ENCODE measurements at places on chromosomes 3 and 15.
A peak's percentile ranks its signal among the peaks of the same experiment; 100 is the strongest.

- peak; percentile 12 for DNase-seq
- no peak overlapping the region for H3K4me3 ChIP-seq
- no peak overlapping the region for H3K27ac ChIP-seq
Measured at GRCh38 chr15:46177219-46177618, 542.4 kb downstream of the SQOR start.

DNA sequence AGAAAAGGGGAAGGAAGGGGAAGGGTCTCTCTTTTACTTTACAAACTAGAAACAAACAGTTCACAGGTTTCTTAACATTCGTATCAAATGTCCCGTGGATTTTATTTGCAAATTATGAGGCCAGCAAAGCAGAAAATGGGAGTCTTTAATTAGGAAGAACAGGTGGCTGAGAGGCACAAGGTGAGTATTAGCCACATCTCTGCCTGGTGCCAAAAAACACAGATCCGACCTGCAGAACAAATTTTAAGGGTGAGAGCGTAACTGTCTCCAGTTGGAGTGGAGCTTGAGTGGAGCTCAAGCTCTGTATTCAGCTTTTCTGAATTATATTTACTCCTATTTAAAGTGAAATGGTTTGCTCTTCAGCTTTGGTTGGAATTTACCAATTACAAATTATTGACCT is 1004.9 kb downstream of the FHIT start:
- H3K27me3 ChIP-seq, result no peaks in the 10 kb centered on the region
- DNase-seq, result no peak
- H3K36me3 ChIP-seq, result no peaks in the 10 kb centered on the region

DNA sequence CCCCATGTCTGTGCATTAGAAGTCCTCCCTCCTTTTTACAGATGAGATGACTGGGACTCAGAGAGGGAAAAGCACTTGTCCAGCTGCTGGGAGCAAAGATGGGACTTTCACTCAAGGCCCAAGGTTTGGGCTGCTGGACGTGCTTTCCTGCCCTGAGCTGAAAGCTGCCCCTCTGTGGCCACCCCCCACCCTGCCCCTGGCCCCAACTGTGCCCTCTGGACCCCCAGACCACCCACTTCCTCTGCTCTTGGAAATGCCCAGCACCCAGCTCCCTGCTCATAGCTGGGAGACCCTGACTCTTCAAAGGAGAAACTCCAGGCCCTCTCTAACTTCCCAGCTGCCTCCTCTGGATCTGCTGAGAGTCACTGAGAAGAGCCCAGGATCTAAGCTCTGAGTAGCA is 20.7 kb downstream of the GRIP2 start:
- no peaks in the 10 kb centered on the region for H3K4me1 ChIP-seq
- no peaks in the 10 kb centered on the region for H3K36me3 ChIP-seq
- no peaks in the 10 kb centered on the region for H3K27me3 ChIP-seq

DNA sequence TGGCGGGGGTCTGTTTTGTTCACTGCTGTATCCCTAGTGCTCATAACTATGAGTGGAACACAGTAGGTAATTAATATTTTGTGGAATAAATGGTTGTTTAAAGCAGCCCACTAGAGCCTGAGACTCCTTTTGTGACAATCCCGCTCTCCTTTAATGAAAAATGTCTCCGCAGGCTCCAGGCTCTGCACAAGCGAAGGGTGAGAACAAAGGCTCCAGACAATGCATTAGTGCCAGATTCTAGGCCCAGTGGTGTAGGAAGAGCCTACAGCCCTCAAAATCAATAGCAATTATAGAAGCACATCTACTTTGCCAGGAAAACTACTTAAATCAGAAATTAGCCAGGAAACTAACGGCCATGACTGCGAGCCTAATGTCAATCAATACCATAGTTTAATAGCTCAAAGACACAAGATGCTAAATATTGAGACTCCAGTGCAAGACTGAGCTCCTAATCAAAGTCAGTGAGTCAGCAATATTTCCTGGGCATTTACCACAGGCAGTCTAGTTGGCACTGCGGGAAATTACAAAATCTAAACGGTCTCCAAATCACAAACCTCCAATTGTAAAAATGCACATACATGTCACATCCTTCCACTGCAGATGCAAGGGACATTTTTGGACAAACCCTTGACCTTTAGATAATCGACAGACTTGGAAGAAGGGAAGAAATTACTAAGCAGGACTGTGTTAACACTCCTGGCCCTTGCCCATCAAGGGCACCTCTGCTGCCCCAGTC is 2.3 kb downstream of the ANXA2 start:
- H3K4me1 ChIP-seq, result peaks cover 22% of the 10 kb centered on the region
- no peak overlapping the region for H3K4me3 ChIP-seq
- H3K36me3 ChIP-seq, result peaks cover 8% of the 10 kb centered on the region
- no peak overlapping the region for H3K27ac ChIP-seq
- H3K27me3 ChIP-seq, result no peaks in the 10 kb centered on the region

GRCh38 chr3:140584549-140584948 is 93.3 kb upstream of the TRIM42 start:
- no peaks in the 10 kb centered on the region for H3K4me1 ChIP-seq
- no peaks in the 10 kb centered on the region for H3K36me3 ChIP-seq
- no peaks in the 10 kb centered on the region for H3K27me3 ChIP-seq
- no peak for DNase-seq
- no peak overlapping the region for H3K4me3 ChIP-seq
- no peak overlapping the region for H3K27ac ChIP-seq

GRCh38 chr3:148641722-148642121 is 56.0 kb upstream of the AGTR1 start:
- no peaks in the 10 kb centered on the region for H3K4me1 ChIP-seq
- H3K27ac ChIP-seq, result no peak overlapping the region
- H3K27me3 ChIP-seq, result no peaks in the 10 kb centered on the region
- DNase-seq, result no peak

DNA sequence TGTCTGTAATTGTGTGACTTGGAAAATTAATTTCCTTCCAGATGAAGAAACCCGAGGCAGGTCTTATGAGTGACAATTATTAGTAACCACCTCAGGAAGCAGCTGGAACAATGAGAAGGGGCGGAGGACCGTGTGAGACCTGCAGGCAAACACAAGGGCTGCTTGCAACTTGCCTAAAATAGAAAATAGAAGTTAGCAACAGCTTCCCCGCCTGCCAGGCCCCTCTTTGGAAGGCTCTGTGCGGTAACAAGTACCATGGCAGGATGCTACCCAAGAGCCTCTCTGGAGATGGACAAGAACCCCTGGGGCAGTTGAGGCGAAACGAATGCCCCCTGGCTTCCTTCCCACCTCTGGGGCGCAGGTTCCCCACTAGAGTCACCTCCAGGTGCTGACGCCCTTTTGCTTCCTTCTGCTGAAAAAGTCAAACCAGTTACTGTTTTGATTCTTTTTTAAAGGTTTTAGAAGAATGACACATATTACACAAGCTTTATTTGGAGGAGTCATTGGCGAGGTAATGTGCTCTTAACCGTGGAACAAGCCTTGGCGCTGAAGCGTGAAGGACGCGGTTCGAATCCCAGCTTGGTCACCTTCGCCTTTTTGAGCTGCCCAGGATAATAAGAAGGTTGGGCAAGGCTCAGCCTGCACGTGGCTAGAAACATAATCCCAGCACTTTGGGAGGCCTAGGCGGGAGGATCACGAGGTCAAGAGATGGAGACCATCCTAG is 47.0 kb upstream of the SYNM start:
- H3K36me3 ChIP-seq, result no peaks in the 10 kb centered on the region
- H3K27ac ChIP-seq, result no peak overlapping the region
- H3K27me3 ChIP-seq, result no peaks in the 10 kb centered on the region
- DNase-seq, result no peak

- no peak overlapping the region for H3K27ac ChIP-seq
- H3K36me3 ChIP-seq, result peaks cover 5% of the 10 kb centered on the region
- no peak overlapping the region for H3K4me3 ChIP-seq
- H3K27me3 ChIP-seq, result no peaks in the 10 kb centered on the region
- DNase-seq, result no peak
Measured at GRCh38 chr3:14200841-14201240, 22.2 kb downstream of the LSM3 start.

DNA sequence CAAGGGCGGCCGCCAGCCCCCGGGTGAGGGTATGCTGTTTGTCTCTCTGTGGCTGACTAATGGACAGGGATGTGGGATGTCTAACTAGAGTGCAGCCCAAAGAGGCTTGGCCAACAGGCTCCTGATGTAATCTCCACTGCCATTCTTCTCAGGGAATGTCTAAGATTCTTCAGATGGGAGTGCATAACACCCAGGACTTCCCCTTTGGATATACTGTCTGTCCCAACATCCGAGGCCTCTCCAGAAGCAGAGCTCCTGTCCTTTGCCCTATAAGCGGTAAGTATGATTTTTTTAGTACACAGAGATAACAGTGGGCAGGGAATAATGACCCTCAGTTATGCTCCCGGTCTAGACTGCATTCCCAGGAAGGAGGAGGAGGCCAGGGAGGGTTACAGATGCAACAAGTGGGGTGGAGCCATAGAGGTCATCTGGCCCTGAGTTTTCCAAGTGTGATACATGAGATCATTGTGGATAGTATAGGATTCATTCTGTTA is 62.5 kb upstream of the SLCO2A1 start:
- H3K27ac ChIP-seq, result no peak overlapping the region
- H3K36me3 ChIP-seq, result no peaks in the 10 kb centered on the region
- H3K27me3 ChIP-seq, result no peaks in the 10 kb centered on the region
- peak; percentile 31 for DNase-seq
- H3K4me1 ChIP-seq, result no peaks in the 10 kb centered on the region
- H3K4me3 ChIP-seq, result no peak overlapping the region

DNA sequence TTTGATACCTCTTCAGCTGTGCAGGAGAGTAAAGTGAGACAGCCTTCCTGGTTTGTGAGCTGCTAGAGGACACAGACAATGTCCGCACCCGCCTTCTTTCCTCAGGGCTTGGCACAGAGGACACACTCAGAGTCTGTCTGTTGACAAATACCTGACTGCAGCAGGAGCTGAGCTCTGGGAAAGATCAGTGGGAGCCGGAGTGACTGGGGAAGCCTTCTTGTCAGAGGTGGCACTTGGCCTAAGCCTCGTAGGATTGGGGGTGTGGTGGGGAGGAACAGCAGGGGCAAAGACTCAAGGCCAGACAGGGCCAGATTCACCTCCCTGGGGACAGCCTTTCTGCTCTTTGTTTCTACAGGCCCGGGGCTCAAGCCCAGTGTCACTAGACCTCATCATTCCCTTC is 3.3 kb upstream of the IL17RC start:
- peaks cover 3% of the 10 kb centered on the region for H3K4me1 ChIP-seq
- no peaks in the 10 kb centered on the region for H3K27me3 ChIP-seq
- no peak for DNase-seq
- no peak overlapping the region for H3K27ac ChIP-seq
- H3K4me3 ChIP-seq, result no peak overlapping the region

- H3K4me1 ChIP-seq, result no peaks in the 10 kb centered on the region
- no peaks in the 10 kb centered on the region for H3K27me3 ChIP-seq
- peak; percentile 46 for DNase-seq
- H3K36me3 ChIP-seq, result no peaks in the 10 kb centered on the region
- no peak overlapping the region for H3K4me3 ChIP-seq
Measured at GRCh38 chr3:188348435-188349244, 194.7 kb downstream of the LPP start.

- H3K27ac ChIP-seq, result no peak overlapping the region
- no peaks in the 10 kb centered on the region for H3K27me3 ChIP-seq
- DNase-seq, result no peak
- H3K36me3 ChIP-seq, result no peaks in the 10 kb centered on the region
- no peak overlapping the region for H3K4me3 ChIP-seq
Measured at GRCh38 chr15:58856086-58856485, 77.4 kb downstream of the SLTM start.

DNA sequence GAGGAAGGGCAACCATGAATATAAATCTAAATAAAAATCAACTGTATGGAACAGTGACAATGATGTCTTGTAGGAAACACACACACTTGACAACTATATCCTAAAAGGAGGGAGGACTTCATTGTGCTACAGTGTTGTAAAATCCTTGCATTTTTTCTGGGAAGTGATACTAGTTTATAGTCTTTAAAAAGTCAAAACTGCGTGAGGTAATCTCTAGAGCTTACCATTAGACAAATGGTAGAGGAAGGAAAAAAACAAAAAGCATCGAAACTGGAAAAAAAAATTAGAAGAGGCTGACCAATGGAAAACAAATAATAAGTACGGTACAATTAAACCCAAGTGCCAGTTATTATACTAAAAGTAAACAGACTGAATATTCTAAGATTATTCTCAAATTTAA is 38.7 kb downstream of the CHSY1 start:
- H3K27ac ChIP-seq, result no peak overlapping the region
- no peak overlapping the region for H3K4me3 ChIP-seq
- no peak for DNase-seq
- H3K36me3 ChIP-seq, result peaks cover 2% of the 10 kb centered on the region
- no peaks in the 10 kb centered on the region for H3K27me3 ChIP-seq

- DNase-seq, result no peak
- H3K4me3 ChIP-seq, result no peak overlapping the region
- H3K36me3 ChIP-seq, result no peaks in the 10 kb centered on the region
- no peaks in the 10 kb centered on the region for H3K27me3 ChIP-seq
Measured at GRCh38 chr3:77354958-77355357, 315.1 kb downstream of the ROBO2 start.

DNA sequence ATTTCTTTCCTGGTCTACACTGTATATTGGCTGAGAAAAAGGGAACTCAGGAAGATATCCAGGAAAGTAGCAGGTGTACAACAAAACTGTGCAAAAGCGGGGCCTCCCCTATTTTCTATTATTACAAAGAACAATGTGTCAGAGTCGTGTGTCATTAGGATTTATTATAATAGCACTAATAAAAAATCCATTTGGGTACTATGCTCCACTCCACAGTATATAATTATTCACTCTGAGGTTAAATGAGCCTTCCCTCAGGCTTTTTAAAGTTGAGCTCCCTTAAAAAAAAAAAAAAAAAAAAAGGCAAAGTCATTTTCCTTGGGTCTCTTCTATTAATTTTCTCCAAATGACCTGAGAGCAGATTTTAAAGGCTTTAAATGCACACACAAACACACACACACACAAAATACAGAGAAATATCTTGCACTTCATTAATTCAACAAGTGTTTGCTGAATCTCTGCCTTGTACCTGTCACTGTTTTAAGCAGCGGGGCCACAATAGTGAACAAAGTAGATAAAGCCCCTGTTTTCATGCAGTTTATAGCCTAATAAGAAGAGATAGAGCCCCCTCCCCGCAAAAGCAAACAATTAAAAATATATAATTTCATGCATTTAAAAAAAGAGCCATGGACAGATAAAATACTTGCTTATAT is 1.3 kb upstream of the DPP8 start:
- H3K4me1 ChIP-seq, result peaks cover 2% of the 10 kb centered on the region
- no peak overlapping the region for H3K27ac ChIP-seq
- DNase-seq, result no peak
- H3K36me3 ChIP-seq, result peaks cover 2% of the 10 kb centered on the region
- no peak overlapping the region for H3K4me3 ChIP-seq

- H3K27ac ChIP-seq, result no peak overlapping the region
- H3K36me3 ChIP-seq, result no peaks in the 10 kb centered on the region
- no peaks in the 10 kb centered on the region for H3K4me1 ChIP-seq
- no peaks in the 10 kb centered on the region for H3K27me3 ChIP-seq
- no peak overlapping the region for H3K4me3 ChIP-seq
Measured at GRCh38 chr3:144894576-144894975, 923.0 kb downstream of the DIPK2A start.

- H3K27ac ChIP-seq, result no peak overlapping the region
- no peaks in the 10 kb centered on the region for H3K36me3 ChIP-seq
Measured at GRCh38 chr3:50698269-50698668, 23.5 kb downstream of the DOCK3 start.

- no peaks in the 10 kb centered on the region for H3K36me3 ChIP-seq
- no peak overlapping the region for H3K4me3 ChIP-seq
- H3K4me1 ChIP-seq, result no peaks in the 10 kb centered on the region
- DNase-seq, result no peak
- no peak overlapping the region for H3K27ac ChIP-seq
- H3K27me3 ChIP-seq, result no peaks in the 10 kb centered on the region
Measured at GRCh38 chr3:14801668-14802380, 16.9 kb upstream of the FGD5 start.

GRCh38 chr3:172699031-172699430 is 11.8 kb downstream of the NCEH1 start:
- H3K4me1 ChIP-seq, result no peaks in the 10 kb centered on the region
- no peaks in the 10 kb centered on the region for H3K36me3 ChIP-seq
- DNase-seq, result no peak

Data from mesendoderm (in vitro differentiated cells).